ENCODE measurements at places on chromosomes 4 and X.

DNA sequence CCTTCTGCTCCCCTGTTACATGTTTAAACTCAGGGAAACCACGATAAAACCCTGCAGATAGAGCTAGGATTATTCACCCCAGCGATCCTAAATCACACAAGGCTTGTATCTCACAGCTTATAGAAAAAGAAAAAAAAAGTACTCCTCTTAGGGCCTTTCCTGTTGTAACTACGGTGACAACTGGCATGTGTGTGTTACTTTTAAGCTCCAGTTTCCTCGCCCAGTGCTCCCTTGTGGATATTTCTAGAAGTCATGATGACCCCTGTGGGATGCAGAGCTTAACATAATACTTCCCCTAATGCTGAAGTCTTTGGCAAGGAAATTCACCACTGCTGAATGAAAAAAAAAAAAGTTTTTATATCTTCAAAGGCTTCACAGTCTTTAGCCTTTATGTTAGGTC lies 114.7 kb downstream of the NWD2 start:
- no peak for DNase-seq

GRCh38 chrX:56757327-56757726 lies 28.3 kb downstream of the NBDY start:
- no peak for DNase-seq

DNA sequence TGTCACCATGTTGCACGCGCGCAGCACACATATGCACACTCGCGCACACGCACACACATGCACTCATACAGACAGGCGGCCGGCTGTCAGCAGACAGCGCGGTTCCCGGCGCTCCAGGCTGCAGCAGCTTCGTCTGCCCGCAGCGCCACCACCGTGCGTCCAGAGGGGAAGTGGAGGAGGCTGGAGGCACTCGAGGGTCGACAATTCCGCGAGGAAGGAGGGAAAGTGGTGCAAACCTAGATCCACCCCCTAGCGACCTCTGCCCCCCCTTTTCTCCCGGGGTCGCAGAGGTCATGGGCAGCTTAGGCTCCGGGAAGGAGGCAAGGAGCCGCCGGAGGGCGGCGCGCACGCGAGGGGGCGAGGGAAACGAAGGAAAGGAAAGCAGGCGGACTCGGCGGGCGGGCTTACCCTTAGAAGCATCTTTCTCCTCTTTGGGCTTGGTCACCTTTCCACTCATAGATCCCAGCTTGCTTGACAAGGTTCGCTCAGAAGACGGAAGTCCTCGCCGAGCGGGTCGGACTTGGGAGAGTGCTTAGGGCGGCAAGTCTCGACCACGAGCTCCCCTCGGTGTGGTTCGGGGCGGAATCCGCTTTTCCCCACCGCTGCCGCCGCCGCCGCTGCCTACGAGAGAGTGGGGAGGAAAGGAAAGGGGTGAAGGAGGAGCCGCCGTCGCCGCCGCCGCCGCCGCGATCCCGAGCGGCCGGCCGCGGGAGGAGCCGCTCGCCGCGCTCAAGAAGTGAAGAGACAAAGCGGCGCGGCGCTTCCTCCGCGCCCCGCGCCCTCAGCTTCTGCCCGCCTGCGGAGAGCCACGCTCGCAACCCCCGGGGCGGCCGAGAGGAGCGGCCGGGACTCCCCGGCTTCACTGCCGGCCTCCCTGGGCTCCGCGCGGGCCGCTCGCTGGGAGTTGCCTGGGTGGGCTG lies 326.6 kb upstream of the F9 start:
- no peak for DNase-seq

- DNase-seq: no peak
Observed at GRCh38 chr4:53614591-53614990, 23.3 kb upstream of the LNX1 start.

- DNase-seq: no peak
Observed at GRCh38 chrX:53930515-53931380, 113.5 kb downstream of the PHF8 start.

DNA sequence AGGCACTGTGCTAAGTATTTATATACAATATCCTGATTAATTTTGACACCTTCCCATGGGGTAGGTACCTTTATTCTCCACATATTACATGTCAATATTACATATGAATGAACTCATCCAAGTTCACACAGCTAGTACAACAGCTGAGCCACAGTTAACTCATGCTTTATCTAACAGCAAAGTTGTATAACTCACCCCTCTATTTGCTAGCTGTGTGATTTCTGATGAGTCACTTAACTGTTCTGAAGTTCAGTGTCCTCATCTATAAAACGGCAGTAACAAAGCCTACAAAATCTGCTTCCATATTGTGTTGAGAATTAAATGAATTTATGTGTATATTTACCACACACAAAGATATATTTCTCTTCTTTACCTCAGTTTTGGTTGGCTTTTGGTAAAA lies 48.2 kb upstream of the KDR start:
- DNase-seq: no peak

GRCh38 chr4:6258741-6259140 lies 10.9 kb upstream of the WFS1 start:
- no peak for DNase-seq

DNA sequence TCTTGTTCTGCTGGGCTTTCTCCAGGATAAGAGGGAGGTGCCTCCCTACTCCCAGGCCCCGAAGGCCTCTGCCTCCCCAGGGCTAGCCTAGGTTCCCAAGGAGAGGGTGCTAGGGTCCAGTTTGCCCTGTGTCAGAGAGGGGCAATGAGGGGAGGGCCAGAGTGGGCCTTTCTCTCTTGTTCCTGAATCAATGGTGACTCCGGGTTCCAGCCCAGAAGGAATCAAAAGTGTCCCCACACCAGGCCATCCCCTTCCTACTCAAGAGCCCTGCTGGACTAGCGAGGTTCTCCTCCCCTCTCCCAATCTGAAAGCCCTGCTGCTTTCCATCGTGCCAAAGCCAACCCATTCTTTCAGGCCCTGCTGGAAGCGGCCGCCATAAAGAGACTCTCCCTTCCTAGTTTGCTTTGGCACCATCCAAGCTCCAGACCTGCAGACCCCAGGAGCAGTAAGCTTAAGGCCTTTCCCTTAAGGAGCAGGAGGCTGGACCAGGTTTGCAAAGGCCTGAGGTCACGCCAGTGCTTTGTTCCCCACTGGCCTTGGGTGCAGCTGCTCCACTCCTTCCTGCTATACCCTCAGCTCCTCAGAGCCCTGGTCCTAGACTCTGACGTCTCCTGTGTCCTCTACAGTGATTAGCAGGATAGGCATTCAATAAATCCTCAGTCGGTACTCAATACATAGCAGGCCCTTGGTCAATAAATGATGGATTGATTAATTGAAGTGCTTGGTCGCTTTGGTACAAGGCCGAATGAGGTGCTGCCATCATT lies 10.6 kb downstream of the TSC22D3 start:
- no peak for DNase-seq

DNA sequence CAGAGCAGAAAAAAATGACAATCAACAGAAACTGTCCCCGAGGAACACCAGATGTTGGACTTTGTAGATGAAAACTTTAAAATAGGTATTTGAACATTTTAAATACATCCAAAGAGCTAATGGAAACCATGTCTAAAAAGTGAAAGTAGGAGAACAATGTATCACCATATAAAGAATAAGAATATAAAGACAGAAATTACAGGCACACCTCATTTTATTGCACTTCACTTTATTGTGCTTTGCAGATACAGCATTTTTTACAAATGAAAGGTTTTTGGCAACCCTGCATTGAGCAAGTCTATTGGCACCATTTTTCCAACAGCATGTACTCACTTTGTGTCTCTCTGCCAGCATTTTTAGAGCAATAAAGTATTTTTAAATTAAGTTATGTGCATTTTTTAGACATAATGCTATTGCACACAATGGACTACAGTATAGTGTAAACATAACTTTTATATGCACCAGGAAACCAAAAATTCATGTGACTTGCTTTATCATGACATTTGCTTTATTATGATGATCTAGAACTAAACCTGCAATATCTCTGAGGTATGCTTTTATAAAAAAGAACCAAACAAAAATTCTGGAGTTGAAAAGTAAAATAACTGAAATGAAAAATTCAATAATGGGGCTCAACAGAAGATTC lies 212.4 kb upstream of the CASK start:
- no peak for DNase-seq

GRCh38 chr4:118282692-118283091 lies 70.1 kb downstream of the PRSS12 start:
- DNase-seq: no peak

GRCh38 chr4:55865228-55865806 lies 11.9 kb downstream of the EXOC1 start:
- DNase-seq: no peak

DNA sequence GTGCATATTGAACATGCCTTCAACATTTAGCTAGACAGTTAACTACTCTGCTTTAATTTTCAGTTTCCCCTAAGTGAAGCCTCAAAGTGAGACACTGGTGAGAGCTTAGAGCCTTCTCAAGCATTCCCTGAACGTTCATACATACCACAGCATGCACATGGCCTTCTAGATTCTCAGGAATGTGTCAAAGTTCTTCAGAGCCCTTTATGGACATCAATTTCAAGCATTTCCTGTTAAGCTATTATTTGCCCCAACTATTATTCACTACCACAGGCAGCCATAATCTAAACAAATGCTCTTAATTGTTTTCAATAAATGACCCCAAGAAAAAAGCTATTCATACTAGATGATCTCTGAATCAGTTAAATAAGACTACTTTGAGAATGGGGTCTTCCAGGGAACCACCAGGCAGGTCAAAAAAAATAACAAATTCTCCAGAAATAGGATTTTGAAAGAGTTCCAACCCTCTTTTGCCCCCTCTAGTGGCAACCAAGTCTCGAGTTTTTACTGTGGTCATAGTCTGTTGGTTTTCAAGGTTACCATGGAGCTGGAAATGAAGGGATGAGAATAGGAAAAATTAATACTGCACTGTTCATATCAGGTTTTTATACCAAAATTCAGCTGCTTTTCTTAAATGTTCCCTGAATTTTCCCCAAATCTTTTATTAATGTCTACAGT lies 235.4 kb downstream of the RAB28 start:
- no peak for DNase-seq

- no peak for DNase-seq
Observed at GRCh38 chr4:70197842-70198241, 2.3 kb downstream of the ODAM start.

GRCh38 chr4:129193357-129194100 lies 97.6 kb downstream of the C4orf33 start:
- no peak for DNase-seq

- no peak for DNase-seq
Observed at GRCh38 chr4:8311101-8312068, 41.8 kb downstream of the HTRA3 start.

DNA sequence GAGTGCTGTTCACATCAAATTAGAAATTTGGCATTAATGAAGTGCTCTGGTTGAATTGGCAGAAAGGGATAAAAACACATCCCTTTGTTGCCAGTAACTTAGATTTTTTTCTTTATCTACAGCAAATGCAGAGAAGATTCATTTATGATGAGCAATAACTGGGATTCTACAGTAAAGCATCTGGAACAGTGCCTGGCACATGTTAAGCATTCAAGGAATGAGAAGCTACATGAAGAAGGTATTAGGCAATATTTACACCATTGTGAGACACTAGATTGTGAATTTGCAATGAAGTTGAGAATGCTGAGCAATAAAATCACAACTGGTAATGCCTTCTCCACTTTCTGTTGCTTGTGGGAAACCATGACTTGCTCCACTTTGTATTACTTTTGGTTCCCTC lies 33.5 kb downstream of the PCDH19 start:
- no peak for DNase-seq

DNA sequence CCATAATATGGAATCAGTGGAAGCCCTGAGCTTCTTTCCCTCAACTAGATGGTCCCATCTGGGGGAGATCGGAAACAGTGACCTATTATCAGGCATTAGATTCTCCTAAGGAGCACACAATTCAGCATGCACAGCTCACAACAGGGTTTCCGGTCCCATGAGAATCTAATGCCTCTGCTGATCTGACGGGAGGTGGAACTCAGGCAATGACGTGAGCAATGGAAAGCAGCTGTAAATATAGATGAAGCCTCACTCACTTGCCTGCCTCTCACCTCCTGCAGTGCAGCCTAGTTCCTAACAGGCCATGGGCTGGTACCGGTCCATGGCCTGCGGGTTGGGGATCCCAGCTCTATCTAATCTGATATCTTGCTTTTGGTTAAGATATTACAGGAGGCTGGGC lies 88.9 kb downstream of the COX7B2 start:
- no peak for DNase-seq

DNA sequence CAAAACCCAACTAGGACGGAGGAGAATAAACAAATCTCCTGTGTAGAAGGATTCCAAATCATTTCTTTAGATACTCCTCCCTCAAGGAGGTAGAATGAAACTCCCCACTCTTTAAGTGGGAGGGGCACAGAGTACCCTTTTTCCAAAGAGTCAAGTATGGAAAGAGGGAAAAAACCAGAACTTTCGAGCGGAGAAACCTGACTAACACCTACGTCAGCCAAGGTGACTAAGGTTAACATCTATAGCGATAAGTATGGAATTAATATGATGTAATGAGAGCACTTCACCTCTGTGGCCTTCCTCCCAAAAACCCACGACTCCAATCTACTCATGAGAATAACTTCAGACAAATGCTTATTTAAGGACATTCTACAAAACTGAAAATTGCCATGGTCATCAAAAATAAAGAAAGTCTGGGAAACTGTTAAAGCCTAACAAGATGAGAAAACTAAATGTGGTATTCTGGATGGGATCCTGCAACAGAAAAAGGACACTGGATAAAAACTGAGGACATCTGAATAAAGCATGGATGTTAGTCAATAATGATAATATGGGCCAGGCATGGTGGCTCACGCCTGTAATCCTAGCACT lies 157.0 kb upstream of the MAP3K15 start:
- no peak for DNase-seq

DNA sequence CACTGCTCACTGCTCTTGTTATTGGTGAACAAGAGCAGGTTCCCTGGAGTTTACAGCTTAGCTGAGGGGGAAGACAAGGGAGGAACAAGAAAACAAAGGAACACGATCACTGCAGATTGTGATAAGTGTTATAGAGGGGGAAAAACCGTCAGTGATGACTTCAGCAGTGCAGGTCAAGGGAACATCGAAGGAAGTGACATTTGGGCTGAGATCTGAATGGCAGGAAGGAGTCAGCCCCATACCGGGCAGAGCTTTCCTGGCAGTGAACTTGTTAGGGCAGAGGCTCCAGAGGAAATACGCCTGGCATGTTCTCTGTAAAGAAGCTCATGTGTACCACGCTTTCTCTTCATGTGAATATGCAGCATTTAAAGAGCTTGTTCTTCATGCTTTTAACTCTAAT lies 78.1 kb downstream of the LDB2 start:
- no peak for DNase-seq

DNA sequence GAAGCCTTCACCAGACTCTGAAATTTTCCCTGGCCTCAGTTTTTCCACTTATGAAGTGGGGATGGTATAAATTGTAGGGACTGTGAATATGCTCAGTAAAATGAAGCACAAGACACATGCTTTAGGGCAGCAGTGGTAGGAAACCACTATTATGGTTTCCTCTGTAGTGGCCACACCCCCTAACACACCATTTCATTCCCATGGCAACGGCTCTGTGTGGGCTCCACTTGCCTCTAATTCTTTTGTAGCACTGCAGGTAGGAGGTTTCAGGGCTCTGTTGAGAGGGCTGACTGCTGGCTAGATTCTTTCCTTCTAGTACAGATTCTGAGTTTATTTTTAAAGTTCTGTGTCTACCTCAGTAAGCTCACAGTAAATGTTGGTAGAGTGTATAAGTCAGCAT lies 3.5 kb upstream of the VMA21 start:
- DNase-seq: peak; percentile 83

All from CD4-positive, alpha-beta T cell treated with Interleukin-15 for 1 hour (primary cell).